Fibroblast of villous mesenchyme (primary cell): ENCODE measurements at places on chromosomes 2 and 18.

GRCh38 chr18:49332706-49333406, 127.6 kb downstream of the DYM start:
- DNase-seq, result no peak

- peak; percentile 16 for DNase-seq
These were observed 40.3 kb downstream of the KCNS3 start for GRCh38 chr2:17918789-17919188.

DNA sequence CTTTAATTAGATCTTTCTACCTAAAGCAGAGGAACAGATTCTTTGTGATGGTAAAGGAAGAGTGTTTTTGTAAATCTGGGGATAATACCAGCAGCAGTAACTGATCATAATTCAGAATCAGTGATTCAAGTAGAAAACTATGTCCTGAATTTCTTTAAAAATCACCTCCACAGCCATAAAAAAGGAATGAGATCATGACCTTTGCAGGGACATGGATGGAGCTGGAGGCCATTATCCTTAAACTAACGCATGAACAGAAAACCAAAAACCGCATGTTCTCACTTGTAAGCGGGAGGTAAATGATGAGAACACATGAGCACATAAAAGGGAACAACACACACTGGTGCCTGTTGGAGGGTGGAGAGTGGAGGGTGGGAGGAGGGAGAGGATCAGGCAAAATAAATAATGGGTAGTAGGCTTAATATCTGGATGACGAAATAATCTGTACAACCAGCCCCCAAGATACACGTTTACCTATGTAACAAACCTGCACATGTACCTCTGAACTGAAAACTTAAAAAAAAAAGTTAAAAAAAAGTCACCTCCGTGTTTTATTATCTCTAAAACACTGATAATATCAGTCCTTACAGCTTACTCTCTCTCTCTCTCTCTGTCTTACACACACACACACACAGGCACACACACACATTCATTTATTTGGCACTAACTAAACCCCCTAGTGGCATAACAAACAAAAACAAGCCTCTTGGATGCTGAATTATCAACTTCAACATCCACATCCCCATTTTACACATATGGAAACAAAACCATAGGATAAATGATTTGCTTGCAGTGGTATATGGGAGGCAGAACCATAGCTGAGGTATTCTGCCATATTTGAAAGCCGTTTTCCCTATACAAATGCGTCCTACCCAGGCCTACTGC, 1.4 kb downstream of the TM4SF20 start:
- DNase-seq, result no peak

DNA sequence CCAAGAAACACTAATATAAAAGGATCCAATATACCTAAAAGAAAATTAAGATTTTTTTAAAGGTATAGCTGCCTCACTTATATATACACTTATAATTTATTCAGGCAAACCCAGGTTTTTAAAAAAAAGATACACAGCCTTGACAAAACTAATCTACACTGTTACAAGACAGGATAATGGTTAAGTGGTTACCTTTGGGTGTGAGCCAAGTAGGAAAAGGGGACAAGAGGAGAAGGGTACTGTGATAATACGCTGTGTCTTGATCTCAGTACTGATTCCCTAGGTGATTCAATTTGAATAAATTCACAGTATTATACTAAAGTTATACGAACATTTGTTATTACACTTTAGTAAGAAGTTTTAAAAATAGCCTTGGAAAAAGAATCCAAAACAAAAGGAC, 30.6 kb downstream of the KLHL41 start:
- DNase-seq, result no peak

DNA sequence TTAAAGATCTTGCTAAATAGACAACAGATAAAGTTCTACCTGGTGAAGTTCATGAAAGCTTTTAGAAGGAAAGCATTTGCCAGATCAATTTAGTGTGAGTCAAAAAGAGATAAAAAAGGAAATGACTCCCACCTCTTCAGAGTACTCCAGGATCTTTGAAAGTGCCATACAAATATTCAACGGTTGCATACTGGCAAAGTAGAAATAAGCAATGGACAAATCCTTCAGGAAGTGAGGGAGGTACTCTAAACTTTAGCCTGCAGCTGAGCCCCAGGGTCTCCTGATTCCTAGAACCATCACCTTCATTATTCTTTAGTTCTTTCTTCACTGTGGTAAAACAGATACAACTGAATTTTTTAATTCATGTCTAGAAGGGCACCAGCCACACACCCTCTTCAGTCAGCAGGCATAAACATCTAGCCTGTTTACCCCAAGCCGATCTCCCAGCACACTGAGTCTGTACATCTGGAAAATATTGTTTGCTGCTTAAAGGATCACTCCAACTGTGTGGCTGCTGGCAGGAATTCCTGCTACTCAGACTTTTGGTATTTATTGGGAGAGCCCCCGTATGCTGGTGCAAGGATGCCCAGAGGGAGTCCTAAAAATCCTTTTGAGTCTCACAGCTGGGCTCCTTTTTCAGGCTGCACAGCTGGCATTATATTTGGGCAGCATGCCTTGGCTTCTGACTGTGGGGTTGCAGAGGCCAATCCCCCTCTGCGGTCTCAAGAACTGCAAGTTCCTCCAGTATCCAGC, 72.3 kb upstream of the SESTD1 start:
- DNase-seq, result peak; percentile 53

DNA sequence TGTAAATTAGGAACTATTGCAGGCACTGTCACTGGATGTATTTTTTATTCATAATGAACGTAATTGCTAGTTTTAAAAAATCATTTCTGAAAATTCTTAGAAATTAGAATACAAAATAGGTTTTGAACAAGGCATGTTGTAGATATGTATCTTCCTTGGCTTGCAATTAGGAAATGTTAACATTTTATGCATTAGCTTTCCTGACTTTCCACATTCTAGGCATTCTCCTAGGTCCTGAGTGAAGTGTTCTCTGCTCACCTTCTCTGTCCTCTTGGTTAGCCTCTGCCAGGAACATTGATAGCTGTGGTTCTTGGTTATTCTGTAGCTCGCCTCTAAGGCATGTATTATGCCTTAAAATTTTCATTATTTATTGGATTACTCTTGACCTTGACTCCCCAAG, 130.3 kb downstream of the FHOD3 start:
- DNase-seq, result no peak

GRCh38 chr2:213834746-213835145, 550.5 kb downstream of the SPAG16 start:
- DNase-seq, result peak; percentile 70

DNA sequence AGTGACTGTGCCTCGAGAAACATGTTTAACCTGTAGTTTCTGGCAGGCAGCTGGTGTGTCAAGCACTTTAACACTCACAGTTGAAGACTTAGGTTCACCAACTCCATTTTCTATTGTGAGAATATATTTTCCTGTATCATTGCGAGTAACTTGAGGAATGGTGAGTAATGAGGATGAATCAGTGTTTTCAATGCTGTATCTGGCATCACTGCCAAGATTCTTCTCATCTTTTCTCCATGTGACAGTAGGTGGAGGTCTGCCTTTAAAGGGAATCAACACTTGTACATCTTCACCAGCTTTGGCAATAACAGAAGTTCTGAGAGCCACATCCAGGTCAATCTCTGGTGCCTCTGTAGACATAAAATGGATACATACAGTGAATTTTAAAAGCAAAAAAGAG, 72.8 kb downstream of the PLEKHA3 start:
- peak; percentile 41 for DNase-seq

DNA sequence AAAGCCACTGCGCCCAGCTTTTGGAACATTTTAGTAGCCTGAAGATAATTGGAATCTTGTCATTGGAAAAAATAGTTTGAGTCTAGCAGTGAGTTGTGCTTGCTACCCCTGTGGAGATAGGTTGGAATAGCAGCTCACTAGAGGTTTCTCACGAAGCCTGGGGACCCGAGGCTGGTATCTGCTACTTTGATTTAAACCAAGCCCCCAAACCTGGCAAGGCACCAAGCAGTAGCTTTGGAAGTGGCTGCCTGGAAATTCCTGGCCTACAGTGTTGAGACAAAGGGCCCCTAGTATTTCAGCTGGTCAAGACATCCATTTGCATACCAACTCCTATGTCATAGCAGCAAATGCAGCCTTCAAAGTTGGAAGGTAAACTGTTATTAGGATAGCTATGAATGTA, 42.1 kb downstream of the NOP58 start:
- no peak for DNase-seq

- DNase-seq, result no peak
These were observed 84.2 kb downstream of the ANTXR1 start for GRCh38 chr2:69097148-69097610.

GRCh38 chr2:101630224-101630949, 67.1 kb upstream of the MAP4K4 start:
- DNase-seq, result no peak

DNA sequence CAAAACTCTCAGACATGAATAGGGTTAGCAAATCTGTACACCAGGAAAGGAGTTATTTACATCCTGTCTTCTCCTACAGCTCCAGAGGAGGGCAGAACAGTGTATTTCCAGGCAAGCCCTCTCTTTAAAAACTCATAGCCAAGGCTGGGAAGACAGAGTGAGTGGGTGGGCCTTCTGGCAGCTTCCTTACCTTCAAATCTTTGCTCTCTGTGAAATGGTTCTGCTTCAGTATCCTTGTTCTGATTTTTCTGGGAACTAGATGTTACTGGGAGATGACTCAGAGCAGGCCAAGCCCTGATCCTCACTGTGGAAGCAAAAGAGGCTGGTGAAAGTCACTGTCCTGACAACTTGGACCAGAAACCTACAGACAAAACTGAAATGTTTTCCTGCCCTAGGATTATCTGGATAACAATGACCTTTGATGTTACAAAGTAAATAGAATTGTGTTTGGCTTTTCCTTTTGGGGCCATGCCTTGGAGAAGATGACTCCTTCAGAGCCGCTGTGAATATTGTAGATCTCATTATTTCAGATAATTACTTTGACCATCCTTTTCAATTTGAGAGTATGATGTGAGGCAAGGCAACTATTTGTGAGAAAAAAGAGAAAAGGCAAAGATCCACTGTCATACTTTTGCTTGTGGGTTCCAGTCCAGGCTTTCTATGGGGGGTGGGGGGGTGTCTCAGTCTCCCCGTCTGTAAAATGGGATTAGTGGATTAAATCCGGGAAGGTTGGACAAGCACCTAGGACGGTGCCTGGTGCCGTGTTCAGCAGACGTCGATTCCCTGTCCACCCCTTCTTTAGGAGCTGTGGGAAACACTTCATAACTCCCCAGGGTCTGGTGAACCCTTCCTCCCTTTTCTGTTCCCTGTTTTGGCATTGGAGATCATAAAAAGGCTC, 644 bp upstream of the QPCT start:
- DNase-seq, result peak; percentile 45

DNA sequence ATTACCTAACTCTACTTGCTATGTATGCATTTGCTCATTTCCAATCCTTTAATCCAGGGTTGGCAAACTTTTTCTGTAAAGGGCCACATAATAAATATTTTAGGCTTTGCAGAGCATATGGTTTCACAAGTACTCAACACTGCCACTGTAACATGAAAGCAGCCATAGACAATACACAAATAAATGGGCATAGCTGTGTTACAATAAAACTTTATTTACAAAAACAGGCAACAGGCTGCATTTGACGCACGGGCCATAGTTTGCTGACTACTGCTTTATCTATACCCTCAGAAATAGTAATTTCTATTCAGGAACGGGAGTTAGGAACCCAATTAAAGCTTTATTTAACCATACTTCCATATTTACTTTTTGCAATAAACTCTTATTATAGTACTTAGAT, 138.7 kb downstream of the DHRS9 start:
- DNase-seq, result no peak

DNA sequence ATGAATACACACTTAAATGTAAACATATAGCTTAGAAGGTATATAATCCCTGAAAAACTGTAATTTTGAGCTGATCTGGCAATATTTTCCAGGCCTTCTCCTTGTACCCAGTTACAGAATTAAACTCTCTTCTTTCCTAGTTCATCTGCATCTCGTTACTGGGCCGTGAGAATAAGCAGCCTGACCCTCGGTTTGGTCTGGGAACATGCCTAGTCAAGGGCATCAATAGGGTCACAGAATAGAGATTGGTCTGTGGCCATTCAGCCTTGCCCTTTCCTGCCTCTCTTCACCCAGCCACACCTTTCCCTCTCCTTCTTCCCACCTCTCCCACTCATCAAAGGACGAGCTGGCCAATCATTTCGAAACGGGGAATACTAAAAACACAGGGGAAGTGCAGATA, 27.3 kb downstream of the SULT1C2 start:
- no peak for DNase-seq

DNA sequence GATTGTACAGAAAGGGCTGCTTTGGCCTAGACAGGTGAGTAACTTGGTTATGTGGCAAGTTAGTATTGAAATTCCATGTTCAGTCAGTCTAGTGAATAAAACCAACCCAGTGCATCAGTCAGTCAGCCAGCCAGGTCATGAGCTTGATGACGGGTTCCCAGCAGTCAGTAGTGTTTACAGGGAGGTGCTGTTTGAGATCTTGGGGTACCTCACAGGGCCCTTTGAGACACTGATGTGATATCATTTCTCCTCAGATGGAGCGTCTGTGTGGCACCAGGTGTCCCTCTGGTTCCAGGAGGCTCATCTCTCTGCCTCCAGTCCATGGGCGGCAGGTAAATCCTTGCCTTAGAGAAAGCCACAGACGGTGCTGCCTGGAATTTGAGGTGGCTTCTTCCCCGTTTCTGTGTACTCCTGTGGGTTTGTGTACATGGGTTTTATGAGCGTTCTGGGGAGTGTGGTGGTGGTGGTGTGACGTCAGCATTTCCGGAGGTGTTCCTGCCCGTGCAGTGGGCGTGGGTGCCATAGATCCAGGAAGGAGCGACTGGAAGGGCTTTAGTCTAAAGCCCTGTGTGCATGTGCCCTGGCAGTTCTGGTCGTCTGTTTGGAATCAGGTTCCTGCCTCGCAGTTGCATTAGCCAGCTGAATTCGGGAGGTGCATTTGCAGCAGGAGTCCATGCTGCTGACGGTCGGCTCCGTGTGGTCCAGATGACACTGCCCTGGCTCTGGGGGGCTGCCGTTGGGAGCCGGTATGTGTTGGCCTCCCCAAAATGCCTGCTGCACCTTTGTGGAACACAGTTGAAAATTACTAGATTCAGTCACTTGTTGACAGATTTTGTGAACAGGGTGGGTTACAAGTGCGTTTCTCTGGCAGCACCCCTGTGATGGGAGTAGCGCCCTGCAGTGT, 2.1 kb downstream of the CTDP1 start:
- DNase-seq, result peak; percentile 85

DNA sequence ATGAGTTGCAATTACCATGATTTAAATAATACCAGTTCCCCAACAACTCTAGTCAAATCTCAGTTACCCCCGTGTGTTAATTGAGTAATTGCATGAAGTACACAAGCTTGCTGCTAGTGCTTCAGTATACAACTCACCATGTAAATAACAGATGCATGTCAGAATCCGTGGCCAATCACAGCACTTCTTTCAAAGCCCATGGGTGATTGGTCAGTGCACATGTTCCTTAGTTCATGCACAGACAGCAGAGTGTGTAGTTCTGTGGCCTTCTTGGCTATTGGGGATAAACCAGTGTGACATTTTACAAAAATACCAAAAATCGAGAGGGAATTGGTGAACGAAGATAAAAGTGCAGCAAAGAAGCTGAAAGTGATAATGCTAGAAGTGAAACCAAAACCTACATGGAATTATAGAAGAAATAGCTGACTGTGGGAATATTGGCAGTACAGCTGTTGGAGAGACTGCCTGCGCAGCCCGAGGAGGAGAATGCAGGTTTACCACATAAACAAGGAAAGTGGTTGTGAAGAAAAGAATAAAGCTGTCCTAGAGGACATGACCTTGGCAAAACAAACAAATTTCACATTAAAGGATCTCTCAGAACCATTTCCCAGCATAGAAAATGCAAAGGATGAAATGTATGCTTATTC, 59.4 kb downstream of the NEDD4L start:
- DNase-seq, result peak; percentile 38

- peak; percentile 60 for DNase-seq
These were observed 19.0 kb downstream of the DGKD start for GRCh38 chr2:233373316-233373715.
